Hepatic stellate cell (primary cell): ENCODE measurements at places on chromosomes 7 and 10.
A peak's percentile ranks its signal among the peaks of the same experiment; 100 is the strongest.

- no peak for DNase-seq
Observed at GRCh38 chr10:129517680-129518057, 50.6 kb downstream of the MGMT start.

- no peak for DNase-seq
Observed at GRCh38 chr7:34928052-34928451, 109.2 kb downstream of the DPY19L1 start.

GRCh38 chr10:92241158-92241500 is 49.7 kb downstream of the CPEB3 start:
- peak; percentile 21 for DNase-seq

DNA sequence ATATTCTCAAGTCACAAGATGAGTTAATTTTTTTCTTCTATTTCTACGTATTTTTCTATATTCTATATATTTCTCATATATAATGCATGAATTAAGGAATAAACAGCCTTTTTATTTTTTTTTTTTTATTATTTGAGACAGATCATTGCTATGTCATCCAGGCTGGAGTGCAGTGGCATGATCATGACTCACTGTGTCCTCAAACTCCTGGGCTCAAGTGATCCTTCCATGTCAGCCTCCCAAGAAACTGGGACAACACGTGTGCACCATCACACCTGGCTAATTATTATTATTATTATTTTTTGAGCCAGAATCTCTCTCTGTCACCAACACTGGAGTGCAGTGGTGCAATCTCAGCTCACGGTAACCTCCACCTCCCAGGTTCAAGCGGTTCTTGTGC is 1.5 kb downstream of the CLDN12 start:
- no peak for DNase-seq

GRCh38 chr7:93039282-93039681 is 78.5 kb downstream of the SAMD9 start:
- no peak for DNase-seq

DNA sequence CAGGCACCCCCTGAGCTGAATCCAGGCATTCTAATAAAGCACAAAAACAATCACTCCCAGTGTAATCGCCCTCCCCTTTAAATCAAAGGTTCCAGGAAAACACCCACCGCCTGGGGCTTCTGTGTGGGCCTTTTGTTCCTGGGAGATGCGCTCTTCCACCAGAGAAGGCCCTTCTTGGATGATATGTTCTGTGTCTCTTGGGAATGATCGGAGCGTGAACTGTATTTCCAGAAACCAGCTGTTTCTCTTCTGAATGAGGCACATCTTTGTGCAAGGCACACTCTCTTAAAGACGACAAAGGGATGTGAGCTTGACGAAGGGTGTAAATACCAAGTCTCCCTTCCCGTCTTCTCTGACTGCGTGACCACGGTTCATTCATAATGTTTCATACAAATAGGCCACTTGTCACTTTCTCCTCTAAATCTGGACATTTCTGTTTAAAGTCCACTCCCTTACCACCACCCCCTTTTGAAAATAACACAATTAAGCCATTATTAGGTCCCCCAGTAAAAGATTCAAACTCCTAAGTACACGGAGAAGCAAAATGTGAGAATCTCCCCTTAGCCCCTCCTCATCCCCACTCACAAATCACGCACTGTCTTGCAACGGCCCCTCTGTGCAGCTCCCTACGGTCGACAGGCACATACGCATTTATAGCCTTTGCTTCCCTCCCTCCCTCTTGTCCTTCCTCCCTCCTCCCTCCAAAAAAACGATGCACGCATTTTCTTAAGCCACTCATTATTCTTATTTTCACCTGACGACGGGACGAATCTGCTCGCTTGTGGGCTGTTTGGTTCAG is 45.6 kb upstream of the ENO4 start:
- no peak for DNase-seq

DNA sequence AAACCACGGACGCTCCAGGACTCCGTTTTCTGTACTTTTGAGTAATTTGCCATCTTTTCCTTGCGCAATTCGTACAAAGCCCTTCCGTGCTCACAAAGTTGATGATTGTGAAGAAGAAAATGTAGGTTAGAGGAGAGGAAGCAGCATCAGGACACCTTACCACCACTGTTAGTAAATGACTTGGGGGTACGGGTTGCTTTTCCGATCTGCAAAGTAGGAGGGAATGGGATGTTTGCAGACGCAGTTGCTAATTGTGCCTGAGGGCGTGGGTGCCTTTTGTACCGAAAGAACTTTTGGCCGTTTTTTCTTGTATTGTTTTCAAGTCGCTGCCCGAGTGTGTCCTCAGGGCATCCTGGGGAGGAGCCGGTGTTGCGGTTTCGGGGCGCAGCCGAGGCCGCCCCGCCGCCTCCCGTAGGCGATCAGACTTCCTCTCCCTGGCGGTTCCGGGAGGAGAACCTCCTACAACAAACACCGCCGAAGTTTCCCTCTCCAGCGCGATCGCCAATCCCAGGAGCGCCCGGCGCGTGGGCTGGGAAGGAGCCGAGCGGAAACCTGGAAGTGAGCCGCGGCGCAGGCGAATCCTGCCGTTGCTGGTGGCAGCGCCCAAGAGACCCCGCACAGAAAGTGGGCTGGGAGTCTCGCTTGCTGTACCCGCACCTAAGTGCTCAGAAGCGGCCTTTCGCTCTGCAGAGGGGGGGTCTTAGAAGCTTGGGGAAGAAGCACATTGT is 1.0 kb downstream of the PRR15 start:
- DNase-seq: peak; percentile 77

DNA sequence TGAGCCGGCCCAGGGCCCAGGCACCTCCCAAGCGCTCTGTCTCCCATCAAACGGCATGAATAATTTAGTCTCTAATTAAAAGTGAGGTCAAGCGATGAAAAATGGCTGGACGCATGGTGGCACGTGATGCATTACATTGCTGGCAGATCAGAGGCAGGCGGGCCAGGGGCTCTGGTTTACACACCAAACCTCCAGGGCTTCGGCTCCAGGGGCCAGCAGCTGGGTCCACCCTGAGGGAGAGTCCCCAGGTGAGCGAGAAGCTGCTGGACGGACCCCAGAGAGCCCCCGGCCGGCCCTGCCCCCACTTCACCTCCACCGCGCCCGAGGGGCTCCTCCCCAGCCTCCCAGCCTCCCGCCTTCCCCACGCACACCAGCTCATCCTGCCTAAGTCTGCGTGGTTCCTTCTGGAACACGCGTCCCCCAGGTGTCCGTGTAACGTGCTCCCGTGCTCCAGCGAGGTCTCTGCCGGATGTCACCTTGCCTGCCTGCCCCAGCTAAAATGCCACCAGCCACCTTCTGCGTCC is 23.2 kb downstream of the UNCX start:
- no peak for DNase-seq

DNA sequence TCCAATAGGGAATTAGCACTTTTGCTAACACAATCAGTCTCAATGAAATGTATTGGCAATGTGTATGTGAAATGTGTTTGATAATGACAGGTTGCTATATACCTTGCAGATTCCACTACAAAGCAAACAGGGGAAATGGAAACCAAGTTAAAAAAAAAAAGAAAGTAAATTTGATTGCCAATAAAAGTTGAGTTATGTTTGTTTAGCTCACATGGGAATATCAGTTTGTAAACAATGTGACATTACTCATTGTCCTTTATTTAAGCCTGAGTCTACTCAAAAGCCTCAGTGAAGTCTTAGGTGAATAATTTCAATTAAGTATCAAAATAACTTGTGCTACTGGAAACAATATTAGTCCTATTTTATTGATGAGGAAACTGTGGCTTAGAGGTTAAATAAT is 285.2 kb downstream of the CACNA2D1 start:
- no peak for DNase-seq

- DNase-seq: no peak
Observed at GRCh38 chr7:13911909-13912308, 77.6 kb downstream of the ETV1 start.

DNA sequence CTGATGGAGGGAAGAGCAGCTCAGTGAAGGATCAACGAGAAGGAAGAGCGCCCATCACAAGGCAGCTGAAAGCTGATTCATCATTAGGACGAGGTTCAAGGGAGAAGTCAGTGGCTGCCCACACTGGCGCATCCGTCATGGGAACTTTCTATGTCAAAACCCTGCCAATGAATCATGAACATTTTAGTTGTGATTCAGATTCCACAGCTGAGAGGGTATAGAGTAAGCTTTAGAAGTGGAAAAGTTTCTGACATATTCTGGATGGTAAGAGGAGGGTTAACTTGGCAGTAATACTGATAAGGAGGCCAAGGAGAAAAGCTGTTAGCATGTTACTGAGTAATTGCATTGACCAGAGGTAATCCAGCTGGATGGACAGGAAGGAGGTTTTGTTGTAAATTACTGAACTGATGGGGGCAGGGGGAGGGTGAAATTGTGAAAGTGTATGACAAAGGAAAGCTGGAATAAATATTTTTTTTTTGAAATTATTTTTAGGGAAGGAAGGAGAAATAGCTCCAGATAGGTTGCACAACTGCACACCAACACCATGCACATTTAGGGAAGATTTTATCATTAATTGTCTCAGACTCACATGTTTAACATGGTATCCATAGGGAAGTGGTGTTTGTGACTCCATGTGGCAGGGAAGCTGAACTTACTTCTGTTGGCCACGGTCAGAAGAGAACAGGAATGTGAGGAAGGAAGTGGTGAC is 78.3 kb upstream of the NRP1 start:
- peak; percentile 26 for DNase-seq

DNA sequence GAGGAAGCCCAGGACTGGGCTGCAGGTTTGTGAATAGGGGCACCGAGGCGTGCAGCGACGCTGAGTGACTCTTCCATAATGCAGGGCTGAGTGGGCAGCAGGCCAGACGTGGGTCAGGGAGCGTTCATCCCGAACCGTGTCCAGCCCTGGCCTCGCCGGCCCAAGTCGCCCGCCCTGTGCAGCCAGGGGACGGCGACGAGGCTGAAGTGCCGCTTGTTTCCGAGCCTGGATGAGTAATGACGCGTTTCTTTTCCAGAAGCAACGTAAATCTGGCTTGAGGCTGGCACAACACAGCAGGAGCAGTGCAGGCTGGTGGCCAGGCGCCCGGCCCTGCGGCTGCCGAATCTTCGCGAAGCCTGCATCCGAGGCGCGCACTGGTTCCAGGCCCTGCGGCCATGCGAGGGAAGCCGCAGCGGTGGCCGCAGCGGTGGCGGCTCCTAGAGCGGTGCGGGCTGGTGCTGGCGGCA is 74.0 kb upstream of the SEC61G start:
- DNase-seq: no peak

GRCh38 chr7:73858807-73859206 is 2.2 kb upstream of the TMEM270 start:
- DNase-seq: no peak

DNA sequence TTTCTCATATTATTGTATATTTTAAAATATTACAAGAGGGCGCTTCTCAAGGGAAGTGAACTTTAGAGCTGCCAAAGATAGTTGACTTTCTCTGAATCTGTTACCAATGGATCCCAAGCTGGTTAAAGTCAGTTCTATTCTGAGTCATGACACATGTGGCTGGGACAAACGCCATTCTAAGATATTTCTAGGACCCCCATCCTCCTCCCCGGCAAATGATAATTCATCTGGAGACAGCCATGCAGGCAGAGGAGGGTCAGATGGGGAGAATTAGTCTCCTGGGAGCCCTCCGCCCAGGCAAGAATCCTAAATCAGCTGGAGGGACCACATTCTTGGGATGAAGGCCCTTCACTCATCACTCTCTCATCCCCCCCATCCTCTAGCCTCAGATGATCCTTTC is 187.7 kb downstream of the GFRA1 start:
- no peak for DNase-seq

- DNase-seq: peak; percentile 49
Observed at GRCh38 chr7:139777133-139777891, 486 bp downstream of the HIPK2 start.

GRCh38 chr7:139453673-139454321 is 29.7 kb downstream of the KLRG2 start:
- DNase-seq: no peak

DNA sequence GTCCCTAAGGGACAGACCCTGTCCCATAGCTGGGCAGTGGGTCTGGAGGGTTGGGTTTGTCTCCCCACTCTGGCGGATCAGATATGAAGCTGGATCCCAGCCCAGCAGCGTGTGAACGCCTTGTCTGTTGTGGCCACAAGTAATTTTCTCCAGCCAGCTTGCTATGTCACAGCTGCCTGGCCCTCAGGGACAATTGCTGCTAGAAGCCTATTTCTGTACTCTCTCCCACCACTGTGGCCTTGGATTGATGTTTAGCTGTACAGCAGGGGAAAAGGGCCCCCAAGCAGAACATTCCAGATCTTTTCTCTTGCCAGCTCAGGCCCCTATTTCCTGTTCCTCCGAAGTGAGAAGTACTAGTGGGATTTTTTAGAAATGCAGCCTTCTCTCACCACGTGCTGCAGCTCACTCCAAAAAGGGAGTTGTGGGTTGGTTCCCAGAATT is 53.5 kb upstream of the WAC start:
- no peak for DNase-seq

DNA sequence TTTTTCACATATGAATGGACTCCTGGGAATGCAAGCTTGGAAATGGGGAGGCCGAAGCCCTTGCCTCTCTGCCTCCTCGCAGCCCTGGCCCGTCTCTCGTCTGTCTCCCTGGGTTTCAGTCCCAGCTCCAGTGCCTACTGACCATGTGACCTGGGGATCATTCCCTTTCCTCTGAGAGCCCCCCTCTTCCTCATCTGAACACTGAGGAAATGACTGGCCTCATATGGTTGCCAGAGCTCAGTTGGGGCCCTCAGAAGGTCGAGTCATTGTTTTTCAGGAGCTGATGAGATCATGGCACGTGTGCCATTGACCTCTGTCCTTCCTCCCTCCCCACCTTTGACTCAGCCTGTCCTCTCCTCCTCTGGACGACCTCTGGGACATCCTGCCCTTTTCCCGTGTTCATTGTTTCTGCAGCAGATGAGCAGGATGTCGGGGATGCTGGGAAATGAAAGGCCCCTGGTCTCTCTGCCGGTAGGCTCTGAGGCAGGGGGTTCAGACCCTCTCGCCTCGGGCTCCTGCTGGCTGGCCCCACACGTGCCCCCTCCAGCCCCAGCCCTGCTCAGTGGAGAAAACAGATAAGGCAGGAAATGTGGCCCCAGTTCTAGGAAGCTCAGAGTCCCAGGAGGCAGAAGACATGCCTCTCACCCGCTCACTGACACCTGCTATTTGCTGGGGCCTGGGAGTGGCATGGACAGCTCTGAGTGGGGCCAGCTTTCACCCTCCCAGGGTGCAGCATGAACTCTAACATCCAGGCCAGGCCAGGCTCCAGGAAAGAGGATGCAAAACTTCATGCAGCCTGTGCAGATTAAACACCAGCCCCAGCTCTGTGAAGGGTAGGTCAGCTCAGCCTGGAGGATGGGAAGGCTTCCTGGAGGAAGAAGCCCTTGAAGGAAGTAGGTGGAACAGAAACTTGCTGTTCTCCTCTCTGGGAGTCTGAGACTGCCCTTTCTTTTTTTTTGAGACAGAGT is 8.3 kb upstream of the PPP1R35 start:
- no peak for DNase-seq

- no peak for DNase-seq
Observed at GRCh38 chr10:10629512-10629911, 388.2 kb upstream of the CELF2 start.

GRCh38 chr7:129779602-129780256 is 168.2 kb downstream of the NRF1 start:
- DNase-seq: no peak

DNA sequence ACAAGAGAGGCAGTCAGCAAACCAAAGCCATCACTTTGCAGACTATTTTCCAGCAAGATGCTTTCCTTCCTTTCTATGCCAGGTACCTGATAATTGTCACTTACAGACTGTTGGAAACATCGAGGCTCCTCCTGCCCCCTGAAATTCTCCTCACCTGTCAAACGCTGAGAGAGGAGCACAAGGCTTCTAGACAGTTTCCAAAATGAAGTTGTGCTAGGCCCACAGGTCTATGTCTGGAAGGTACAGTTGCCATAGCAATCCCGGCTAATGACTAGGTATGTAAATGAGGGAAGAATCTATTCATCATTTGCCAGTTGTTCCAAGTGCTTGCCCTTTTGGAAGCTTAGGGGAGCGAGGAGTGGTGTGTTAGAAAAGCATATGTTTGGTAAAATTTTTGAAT is 334.4 kb downstream of the CALN1 start:
- no peak for DNase-seq
